GM12878 (cell line): ENCODE measurements at places on chromosomes 6 and 20. TPM values are rescaled to one million over a fixed set of nuclear protein-coding genes. Genes with fewer than 3 reads are reported as not detected.

Gene MMP24
- 0.06 TPM in 1 of 2 replicates, not detected in the other for polyA plus RNA-seq

Gene LAMA4
- polyA plus RNA-seq = 0.11 and 0.25 TPM in 2 replicates

Gene GNMT
- polyA plus RNA-seq = 0.24 and 0.36 TPM in 2 replicates

Gene HLA-F
- 117 and 120 TPM in 2 replicates for polyA plus RNA-seq

Gene AVP
- polyA plus RNA-seq = not detected in 2 replicates

Gene SGK2
- polyA plus RNA-seq = not detected in 2 replicates
